SW 1271 (cell line): ENCODE measurements at places on chromosomes 13 and 19.
A peak's percentile ranks its signal among the peaks of the same experiment; 100 is the strongest.

GRCh38 chr19:54875506-54875905 is 1.5 kb downstream of the FCAR start:
- DNase-seq: no peak

DNA sequence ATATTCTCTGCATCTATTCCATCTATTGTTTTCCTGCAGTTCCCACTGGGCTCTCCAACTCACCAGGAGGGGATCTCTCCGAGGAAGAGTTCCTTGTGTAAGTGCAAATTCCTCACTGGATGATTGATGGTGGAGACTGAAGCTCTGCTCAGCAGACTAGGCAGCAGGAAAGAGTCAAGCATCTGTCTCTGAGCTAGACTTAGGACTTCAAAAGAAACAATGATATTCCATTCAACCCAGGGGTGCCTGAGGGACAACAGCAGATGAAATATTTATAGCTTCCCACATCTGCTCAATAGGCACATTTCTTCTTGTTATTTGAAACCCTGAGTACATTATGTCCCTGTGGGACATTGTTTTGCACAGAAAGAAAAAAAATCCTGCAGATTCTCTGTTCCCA is at the start of the genes OR7A5 and OR7C1:
OR7A5 (minus strand) TSS at position 175 of the 400 bp plus-strand sequence. CDS start 6,944 bp downstream, outside the sequence.
OR7C1 (minus strand) TSS at position 175 of the 400 bp plus-strand sequence. CDS start 35,049 bp downstream, outside the sequence.
- no peak for DNase-seq

DNA sequence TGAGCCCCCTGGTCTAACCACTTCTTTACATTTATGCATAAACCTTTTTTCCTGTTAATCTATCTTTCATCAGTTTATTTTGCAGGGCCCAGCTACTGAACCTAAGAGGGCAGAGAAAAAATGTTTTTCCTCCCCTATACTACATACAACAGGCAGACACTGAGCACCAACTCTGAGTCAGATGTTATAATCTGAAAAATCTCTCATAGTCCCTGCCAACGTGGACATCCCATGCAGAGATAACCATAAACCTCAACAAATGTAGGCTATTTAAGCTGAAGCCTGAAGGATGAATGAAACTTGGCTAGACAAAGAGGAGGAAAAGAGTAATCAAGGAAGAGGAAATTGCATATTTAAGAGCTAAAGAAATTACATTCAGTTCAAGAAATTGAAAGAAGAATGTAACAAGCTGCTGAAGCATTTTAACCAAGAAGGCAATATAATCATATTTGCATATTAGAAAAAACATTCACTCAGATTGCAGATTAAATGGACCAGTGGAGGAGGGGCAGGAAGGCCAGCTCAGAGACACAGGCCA is 2.6 kb downstream of the NEK3 start:
- DNase-seq: no peak

DNA sequence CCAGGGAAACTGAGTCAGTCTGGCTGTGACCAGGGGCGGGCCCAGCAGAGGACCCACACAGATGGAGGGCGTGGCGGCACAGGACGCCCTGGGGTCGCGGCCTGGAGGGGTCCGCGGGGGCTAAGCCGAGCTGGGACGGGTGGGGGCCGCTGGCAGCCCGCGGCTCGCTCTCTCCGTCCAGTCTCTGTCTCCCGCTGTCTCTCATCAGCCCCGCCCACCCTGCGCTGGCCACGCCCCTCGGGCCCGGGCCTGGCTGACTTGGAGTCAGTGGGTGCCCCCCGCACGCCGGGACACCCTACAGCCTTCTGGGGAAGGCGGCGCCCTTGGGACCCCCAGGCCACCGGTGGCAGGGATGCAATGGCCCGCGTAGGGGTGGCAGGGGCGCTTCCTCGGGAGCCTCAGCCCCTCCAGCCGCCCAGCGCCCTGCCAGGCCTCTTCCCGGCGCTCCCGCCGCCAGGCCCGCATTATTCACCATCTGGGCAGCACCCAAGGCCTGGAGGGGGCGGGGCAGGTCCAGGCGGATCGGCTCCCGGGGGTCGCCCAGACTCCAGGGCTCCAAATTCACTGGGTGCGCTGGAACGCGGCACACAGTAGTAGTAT is at the start of gene TBXA2R:
TBXA2R (minus strand) TSS at position 186 of the 600 bp plus-strand sequence. CDS start 6,241 bp downstream, outside the sequence.
- peak; percentile 57 for DNase-seq

DNA sequence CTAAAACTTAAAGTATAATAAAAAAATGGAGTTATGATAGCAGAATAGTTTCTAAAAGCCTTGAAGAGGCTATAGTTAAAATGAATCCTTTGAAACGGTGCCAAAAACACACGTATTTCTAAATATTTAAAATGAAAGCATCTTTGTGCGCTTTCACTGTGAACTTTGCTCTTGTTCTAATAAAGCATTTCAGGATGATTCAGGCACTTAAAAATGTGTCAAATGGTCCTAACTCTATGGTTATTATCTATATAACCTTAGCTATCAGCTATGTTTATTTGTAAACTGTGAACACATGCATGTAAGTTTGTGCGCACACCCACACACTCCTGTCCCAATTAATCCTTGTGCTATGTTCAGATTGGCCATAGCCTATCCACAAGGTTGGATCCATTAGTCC is 124.5 kb downstream of the FLT1 start:
- no peak for DNase-seq
